Left kidney (tissue), 8 donors: ENCODE measurements at places on chromosomes 12 and 14.

GRCh38 chr14:68712703-68713370, 80.0 kb downstream of the ZFP36L1 start:
- no peak for DNase-seq

DNA sequence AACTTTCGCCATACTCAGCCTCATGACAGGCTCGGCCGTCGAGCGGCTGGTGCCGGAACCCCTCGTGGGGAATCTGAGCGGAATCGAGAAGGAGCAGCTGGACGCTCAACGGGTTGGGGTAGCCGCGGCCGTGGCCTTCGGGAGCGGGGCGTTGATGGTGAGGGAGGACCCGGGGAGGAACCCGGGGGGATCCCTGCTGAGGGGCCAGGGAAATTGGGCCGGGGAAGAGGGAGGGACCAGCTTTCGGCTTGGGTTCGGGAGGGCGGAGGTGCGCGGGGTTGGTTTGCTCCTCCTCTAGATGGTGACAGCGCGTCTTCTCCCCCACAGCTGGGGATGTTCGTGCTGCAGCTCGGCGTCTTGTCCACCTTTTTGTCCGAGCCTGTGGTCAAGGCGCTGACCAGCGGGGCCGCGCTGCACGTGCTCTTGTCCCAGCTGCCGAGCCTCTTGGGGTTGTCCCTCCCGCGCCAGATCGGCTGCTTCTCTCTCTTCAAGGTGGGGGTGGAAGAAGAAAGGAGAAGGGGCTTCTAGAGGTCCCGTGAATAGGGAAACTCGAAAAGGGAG, 9.8 kb downstream of the ARHGEF25 start:
- no peak for DNase-seq

DNA sequence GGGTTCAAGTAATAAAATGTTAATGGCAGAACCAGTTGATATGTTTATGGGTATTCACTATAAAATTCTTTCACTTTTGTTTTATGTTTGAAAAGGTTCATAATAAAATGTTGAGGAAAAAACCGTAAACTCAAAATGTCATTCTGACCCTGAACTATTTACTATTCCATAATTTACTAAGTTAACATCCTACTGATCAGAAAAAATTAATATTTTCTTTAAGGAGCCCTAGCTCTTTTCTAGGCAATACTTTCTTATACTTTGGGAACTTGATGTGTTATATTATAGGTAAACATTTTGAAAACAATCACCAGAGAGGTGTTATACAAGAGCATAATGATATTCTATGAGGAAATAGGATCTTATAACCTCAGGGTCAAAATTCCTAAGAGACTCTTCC, 334.6 kb downstream of the ZFP36L1 start:
- no peak for DNase-seq

DNA sequence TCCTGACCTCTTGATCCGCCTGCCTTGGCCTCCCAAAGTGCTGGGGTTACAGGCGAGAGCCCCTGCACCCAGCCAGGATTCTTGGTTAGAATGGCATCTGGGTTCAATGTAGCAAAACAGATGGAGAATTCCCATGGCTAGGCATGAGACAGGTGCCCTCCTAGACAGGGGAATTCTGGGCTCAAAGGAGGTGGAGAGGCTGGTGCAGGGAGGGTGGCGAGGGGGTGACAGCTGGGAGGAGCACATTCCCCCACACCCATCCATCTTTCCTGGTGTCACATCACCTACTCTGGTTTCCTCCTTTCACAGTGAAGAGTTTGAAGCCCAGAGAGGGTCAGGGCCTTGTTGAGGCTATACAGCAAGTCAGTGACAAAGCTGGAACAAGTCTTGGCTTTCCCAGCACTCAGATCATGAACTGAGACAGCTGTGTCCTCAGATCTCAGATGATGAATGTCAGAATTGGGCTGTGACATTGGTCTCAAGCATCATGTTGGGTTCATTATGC, 2.8 kb downstream of the SERPINA1 start:
- DNase-seq: no peak

GRCh38 chr12:93526786-93527428, 45.6 kb upstream of the SOCS2 start:
- no peak for DNase-seq

- no peak for DNase-seq
Observed at GRCh38 chr14:96383445-96383844, 8.5 kb upstream of the AK7 start.

- peak; percentile 10 for DNase-seq
Observed at GRCh38 chr12:121128908-121129810, 3.5 kb upstream of the P2RX7 start.

- no peak for DNase-seq
Observed at GRCh38 chr12:64670019-64670418, 59.7 kb downstream of the RASSF3 start.

GRCh38 chr14:88599761-88600439, 37.1 kb downstream of the ZC3H14 start:
- DNase-seq: no peak

GRCh38 chr12:78787576-78787975, 77.0 kb upstream of the SYT1 start:
- no peak for DNase-seq

DNA sequence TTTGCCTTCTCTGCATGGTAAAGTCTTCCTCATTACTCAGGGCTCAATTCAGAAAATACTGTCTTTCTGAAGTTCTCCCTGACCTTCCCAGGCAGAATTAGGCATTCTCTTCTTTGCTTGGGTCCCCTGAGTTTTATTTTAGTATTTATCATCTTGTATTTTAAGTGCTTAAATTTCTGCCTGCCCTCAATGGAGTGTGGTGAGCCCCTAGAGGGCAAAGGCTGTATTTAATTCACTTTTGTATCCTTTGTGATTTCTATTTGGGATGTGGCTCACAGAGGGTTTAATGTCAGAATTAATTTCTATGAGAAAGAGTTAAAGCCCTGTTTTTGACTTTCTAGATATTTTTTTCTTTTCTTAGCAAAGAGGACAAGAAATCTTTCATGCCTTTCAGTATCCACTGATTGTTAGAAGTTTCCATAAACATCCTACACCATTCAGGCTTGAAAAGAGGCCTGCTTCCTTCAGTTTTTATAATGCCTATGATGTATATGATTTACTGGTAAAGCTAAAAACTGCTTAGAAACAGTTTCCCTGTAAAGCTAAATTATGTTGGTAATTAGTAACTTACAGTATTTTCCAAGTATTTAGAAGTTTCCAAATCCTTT, 55.6 kb upstream of the PTPRB start:
- DNase-seq: no peak

DNA sequence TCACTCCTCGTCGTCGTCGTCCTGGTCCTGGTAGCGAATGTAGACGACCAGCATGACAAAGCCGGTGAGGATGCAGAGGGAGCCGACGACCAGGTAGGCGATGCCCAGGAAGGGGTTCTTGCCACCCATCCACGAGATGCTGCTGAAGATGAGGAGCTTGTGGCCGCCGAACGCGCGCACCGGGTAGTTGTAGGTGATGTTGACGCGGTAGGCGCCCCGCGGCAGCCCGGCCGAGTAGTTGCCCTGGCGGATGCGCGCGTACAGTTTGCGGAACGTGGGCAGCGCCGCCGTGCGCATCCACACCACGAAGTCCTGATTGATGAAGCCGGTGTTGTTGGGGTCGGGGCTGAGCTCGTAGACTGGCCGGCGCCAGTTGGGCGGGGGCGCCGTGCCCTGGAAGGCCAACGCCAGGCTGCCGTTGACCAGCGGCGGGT, 1.0 kb downstream of the TMEM30B start:
- DNase-seq: no peak

DNA sequence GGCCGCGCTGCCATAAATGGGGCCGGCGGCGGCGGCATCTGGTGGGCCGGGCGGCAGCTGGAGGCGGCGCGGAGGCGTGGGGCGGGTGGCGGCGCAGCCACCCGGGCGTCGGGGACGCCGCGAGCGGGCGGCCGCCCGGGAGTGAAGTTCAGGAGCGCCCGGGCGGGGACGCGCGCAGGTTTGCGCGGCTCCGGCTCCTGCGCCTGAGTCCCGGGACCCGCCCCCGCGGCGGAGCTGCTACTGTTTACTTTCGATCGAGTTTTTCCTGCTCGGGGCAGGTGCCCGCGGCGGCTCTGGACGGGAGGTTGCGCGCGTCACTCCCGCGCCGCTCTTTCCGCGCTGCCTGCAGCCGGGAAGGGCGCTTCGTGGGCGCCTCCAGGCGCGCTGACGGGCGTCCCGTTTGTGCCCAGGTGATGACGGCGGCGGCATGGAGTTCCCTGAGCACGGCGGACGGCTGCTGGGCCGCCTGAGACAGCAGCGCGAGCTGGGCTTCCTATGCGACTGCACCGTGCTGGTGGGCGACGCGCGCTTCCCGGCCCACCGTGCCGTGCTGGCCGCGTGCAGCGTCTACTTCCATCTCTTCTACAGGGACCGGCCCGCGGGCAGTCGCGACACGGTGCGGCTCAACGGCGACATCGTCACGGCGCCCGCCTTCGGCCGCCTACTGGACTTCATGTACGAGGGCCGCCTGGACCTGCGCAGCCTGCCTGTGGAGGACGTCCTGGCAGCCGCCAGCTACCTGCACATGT, at the start of gene ZBTB42:
TSS of gene ZBTB42 (plus strand) at position 331 of the 749 bp plus-strand sequence. CDS start at position 428, 97 bp downstream.
- DNase-seq: no peak

DNA sequence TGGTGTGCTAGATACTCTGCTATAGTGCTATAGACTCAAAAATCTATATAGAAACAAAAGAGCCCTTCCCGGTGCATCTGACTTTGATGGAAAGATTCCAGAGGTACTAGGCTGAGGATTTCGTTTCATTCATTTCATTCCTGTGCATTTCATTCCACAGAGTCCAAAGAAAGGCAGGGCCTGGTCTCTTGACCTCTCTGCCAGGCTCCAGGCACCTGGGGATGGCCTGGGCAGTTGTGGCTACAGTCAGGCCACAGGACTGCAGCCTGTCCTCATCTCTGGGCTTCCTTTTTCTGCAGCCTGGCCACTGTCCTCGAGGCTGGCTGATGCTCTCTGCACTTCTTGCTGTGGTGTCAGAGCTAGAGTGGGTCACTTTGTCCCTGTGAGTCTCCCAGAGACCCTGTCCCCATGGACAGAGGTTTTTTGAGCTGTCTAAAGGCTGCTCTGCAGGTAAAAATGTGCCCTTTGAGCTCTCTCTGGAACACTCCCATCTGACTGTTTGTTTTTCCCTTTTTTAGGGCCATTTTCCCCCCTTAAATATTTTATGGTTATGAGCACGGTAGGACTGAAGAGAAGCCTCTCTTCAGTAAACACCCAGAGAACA, 3.2 kb upstream of the VDR start:
- no peak for DNase-seq

DNA sequence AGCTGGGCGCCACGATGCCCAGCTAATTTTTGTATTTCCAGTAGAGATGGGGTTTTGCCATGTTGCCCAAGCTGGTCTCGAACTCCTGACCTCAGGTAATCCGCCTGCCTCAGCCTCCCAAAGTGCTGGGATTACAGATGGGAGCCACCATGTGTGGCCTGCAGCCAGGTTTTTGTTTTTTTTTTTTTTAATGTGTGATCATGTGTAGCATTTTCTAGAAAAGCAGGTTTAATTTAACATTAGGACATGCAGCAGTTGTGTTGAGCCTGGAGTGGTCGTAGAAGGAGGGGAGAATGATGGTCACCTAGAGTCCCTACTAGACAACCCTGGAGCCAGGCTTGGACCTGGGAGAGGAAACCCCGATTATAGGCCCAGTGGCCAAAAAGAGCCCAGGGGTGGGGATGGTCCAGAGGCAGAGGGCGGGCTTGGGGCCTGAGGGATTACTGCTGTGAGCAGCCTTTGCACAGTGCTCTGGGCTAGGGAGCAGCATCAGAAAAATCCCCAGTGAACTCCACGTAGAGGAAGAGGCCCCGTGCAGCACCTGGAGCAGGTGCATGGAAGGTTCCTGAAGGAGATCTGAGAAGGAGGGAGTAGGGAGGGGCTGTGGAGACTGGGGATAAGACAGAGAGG, 13.6 kb downstream of the DLK1 start:
- no peak for DNase-seq

DNA sequence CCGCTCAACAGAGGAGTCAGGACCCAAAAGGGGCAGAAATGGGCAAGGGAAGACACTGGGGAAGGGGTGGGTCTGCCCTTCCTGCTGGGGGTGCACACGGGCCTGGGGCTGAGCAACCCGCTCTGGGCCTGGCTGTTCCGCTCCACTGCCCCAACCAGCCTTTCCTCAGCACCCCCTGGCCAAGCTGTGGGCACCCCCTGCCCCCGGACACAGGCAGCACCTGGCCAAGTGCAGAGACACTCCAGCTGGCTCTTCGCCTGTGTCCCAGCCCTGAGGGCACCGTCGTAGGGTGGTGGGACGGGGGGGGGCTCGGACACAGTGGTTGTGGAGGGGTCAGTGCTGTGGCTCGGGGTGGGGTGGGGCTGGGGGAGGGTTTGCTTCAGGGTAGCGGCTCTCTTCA, 10.3 kb downstream of the PACS2 start:
- DNase-seq: no peak

- peak; percentile 55 for DNase-seq
Observed at GRCh38 chr12:19830446-19830845, 391.2 kb downstream of the AEBP2 start.

- no peak for DNase-seq
Observed at GRCh38 chr12:94149119-94149780, 873 bp downstream of the PLXNC1 start.

DNA sequence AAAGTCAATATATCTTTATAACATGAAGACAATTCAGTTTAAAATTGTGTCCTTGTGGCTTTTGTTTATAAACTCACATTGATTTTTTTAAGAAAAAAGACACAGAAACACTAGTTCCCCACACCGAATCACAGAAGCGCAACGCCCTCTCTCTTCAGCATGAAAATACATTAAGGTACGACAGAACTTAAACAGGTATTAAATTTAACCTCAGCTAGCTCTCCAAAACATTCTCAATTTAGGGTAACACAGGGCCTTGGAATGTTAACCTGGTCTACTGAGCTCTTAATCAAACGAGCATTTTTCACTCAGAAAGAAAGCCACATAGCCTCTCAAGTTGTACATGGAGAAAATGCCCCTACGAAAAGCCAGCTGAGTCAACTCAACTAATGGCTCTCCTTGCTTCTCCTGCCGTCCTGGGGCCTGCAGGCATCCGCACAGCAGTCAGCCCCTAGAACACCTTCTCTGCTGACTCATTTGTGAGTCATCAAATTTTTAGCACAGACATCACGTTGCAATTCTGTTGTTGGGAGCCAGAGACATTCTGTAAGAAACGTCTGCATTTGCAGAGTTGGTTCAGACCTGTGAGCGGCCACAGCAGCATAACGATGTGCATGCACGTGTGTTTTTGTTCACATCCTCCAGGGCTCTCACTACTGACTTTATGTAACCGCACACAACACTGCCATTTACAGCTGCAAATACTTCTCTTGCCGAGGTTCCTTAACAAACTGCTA, 141.6 kb downstream of the ITPR2 start:
- DNase-seq: no peak

DNA sequence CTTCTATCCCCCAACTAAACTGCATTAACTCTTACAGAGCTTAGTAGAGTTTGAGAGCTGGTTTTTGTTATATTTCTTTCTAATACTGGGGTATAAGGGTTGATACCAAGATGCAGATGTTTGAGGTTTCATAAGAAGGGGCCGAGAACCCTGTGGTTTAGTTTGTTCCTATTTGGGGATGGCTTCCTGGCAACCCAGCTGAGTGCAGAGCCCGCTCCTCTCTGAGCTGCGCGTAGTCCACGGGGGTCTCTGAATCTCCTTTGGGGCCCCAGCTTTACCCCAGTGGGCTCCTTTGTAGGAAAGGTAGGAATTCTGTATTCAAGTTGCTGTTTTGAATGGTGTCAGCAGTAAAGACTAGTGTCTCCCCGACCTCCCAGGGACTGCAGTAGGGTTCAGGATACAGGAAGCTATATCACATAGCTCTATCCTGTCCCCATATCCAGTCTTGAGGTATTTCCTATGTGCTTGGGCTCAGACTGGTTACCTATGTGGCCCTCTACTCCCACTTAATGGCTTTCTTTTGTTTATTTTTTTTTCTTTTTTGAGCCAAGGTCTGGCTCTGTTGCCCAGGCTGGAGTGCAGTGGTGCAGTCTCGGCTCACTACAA, 25.4 kb downstream of the PLXNC1 start:
- no peak for DNase-seq
